ENCODE measurements at places on chromosomes 5 and 9.

DNA sequence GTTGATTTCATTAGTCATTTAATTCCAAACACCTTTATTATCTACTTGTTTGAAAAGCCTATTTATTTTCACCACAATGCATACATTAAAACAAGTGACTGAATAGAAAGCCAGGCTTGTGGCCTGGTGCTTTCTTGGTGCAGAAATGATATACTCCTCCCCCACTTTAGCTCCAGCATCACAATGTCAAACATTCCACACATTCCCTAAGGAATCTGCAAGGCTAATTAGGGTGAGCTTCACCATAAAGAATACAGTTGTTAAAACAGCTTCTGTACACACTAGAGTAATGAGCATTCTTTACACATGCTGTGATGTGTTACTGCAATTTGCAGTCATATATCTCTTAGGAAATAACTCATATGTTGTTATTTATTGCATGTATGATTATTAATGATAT lies 705.7 kb downstream of the CETN3 start:
- DNase-seq, result no peak

DNA sequence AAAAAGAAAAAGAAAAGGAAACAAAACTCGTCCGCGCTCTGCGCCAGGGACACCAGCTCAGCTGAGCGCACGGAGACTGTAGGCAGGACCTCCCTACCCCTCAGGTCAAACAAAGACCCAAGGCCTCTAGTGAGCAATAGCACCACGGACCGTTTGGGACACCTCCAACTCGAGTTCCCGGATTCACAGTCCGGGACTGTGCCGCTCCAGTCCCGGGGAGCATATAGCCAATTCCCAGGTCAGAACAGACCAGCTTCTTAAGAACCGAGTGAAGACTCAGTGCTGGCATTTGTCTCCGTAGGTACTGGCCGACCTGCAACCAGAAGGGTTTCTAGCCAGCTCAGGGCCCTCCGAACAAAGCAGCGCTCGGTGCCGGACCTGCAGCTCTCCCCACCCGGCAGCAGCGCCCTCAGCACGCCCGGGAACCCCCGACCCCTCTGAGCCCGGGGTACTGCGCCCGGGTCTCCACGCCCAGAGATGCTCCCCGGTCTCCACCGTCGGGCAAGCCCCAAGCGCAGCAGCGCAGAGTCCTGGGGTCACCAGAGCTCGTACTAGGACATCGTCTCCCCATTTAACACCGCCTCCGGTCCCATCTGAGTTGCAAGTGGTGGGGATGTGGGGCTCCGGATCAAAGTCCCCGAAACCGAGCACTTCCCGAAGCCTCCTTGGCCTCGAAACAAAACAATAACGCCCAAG lies 591 bp downstream of the ABCA1 start:
- no peak for DNase-seq

DNA sequence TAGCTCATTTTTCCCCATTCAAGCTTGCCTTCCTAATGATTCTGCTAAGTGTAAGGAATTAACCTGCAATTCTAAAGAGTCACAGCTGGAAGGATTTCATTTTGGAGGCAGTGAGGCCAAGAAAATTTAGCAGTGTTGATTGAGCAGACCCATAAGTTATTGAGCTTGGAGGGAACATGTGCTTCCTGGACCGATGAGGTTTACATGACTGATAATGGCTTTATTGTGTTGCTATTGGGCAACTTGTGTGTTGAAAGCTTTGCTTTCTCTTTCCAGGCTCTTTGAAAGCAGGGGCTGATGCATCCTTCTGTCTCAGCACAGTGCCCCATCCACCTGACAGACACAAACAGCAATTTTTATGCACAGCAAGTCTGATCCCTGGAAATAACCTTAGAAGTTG lies 398.9 kb upstream of the PCSK5 start:
- DNase-seq, result no peak

- DNase-seq, result no peak
Observed at GRCh38 chr9:24698881-24699518, 153.3 kb upstream of the IZUMO3 start.

DNA sequence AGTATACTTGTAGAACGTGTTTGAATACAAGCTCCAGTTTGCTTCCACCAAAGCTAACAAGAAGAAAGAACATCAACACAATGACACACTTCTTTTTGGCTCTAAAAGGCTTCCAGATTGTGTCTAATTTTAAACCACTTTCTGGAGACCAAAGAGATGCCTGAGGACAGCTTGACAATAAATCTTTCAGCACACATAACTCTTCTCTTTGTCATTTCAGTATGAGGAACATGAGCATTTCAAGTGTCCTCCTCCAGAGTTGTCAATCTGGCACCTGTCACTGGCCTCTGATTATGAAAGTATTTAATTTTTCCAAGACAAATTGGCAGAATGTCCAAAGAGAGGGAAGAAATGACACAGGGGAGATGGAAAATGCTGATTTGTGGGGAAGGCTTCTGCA lies 79.0 kb upstream of the TLR4 start:
- DNase-seq, result no peak

- no peak for DNase-seq
Observed at GRCh38 chr9:69937360-69937759, 106.3 kb upstream of the MAMDC2 start.

DNA sequence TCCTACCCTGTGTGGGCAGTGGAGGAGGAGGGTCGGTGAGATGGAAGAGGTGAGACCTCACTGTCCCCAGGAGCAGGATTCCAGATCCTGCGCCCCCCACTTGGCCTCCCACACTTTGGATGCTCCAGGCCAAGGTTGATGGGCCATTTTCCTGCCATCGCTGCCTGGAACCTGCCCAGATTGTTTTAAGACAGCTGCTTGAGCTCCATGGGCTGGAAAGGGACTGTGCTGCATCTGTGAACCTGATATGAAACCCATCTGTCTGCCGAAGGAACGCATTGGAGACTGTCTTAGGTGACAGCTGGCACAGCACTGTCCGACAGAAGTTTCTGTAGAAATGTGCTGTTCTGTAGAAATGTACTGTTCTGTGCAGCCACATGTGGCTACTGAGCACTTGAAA lies 72.7 kb upstream of the SLC25A48 start:
- DNase-seq, result no peak

All from thoracic aorta (tissue), 2 donors.